ENCODE measurements at places on chromosomes 13 and 19.
A peak's percentile ranks its signal among the peaks of the same experiment; 100 is the strongest.

DNA sequence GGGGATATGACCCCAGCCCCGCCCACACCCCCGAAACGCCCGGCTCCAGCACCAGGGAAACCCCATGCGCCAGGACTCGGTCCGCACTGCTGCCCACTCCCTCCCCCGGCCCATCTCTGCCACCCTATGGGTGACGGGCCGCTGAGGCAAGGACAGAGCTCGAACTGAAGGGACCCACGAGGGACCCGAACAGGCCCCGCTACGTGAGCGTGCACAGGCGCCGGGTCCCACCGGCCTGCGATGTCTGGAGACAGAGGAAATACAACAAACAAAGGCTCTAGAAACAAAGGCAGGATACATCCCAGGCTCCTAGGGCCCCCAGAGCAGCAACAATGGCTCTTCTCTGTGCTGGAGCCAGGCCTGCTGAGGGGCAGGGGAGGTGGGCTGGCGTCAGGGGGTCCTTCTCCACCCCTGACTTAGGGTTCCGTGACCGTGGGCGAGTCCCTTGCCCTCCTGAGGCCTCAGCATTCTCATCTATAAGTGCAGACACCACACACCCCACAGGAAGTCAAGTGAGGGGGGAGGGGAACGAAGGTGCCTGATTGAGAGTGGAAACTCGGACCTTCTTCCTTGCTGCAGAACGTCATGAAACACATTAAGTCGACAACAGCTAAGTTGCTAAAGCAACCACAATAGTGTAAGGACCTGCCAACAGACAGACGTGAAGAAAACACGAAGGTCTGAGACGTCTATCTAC is 3.1 kb downstream of the ABHD17A start:
- DNase-seq = peak; percentile 60

GRCh38 chr13:113852536-113853517 is 11.0 kb downstream of the GAS6 start:
- no peak for DNase-seq

GRCh38 chr19:391207-391557 is 17.8 kb downstream of the C2CD4C start:
- no peak for DNase-seq

DNA sequence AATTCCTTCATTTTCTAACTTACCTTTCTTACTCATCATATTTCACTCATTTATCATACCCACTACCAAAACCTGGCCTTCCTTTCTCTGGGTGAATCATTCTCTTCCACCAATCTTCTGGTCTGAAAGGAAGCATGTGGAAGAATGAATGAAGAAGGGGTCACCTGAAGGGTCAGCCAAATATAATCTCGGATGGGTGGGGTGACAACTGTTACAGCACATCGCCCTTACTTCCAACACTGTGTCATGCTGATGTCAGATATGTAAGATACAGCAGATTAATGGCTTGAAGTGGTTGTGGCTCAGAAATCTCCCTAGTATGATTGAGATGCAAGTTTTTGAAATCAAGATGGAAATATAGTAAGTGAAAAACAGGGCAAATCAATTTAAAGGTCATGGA is 401.7 kb upstream of the HTR2A start:
- DNase-seq = no peak

- no peak for DNase-seq
Measured at GRCh38 chr13:50334944-50335343, 319.7 kb downstream of the KCNRG start.

- DNase-seq = no peak
Measured at GRCh38 chr13:87058786-87059329, 612.3 kb upstream of the SLITRK5 start.

GRCh38 chr19:13060964-13061927 is 41.4 kb downstream of the LYL1 start:
- DNase-seq = peak; percentile 64

DNA sequence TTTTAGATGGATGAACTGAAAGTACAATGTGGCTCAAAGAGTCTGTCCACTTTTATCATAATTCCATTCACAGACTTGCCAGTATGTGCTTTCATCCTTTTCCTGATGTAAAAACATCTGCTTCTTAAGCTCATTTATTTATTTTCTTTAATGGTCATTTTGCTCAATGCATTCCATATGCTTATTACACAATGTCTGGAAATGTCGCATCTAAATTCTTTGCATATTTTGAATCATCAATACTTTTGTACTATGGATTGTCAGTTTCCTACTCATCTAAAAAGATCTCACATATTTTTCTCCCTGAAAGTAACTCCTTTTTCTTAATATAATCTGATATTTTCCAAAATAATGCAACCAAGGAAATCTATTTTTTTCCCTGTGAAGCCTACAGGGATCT is 1315.8 kb downstream of the EFNB2 start:
- DNase-seq = no peak

- no peak for DNase-seq
Measured at GRCh38 chr19:35265900-35266519, 2.8 kb upstream of the USF2 start.

DNA sequence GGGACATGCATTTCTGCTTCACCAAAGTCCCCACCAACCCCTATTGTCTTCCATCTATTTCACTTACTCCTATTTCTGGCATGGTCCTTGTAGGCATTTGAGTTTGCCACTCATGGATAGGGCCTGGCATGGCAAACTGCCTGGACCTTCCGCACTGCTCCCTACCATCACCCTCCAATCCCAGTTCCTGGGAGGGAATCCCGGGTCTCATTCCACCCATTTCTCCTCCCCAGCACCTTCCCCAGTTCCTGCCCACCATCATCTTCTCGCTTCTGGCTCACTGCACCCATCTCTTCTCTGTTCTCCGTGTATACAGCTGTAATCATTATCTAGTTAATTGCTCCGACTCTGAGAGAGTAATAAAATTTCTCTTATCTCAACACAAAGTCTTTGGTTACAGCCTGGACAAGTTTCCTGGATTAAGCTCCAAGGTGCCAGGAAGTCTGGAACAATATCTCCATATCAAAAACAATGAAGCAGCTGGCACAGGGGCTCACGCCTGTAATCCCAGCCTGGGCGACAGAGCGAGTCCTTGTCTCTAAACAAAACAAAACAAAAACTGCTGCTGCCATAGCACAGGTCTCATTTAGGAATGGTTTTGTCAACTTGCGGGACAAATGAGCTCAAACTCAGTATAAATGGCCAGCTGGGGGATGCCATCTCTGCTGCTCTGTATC is 17.0 kb upstream of the COX7A1 start:
- DNase-seq = no peak

GRCh38 chr19:49987159-49987698 is 26.3 kb upstream of the SIGLEC11 start:
- peak; percentile 72 for DNase-seq

DNA sequence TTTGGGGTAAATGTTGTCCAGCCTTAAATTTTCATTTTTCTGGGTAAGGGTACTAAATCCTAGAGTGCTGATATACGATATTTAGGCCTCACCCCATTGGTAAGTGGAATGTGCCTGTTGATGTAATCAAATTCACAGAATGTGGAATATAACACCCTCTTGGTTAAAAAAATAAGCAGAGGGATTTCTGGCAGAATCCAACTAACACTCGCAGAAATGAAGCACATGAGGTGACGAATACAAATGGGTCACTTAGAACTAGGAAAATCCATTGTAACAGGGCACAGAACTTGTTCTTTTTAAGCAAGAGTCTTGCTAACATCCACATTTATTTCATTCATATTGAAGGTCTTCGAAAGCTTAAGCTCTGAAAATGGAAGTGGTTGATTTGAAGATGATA is 320.3 kb downstream of the SHISA2 start:
- no peak for DNase-seq

DNA sequence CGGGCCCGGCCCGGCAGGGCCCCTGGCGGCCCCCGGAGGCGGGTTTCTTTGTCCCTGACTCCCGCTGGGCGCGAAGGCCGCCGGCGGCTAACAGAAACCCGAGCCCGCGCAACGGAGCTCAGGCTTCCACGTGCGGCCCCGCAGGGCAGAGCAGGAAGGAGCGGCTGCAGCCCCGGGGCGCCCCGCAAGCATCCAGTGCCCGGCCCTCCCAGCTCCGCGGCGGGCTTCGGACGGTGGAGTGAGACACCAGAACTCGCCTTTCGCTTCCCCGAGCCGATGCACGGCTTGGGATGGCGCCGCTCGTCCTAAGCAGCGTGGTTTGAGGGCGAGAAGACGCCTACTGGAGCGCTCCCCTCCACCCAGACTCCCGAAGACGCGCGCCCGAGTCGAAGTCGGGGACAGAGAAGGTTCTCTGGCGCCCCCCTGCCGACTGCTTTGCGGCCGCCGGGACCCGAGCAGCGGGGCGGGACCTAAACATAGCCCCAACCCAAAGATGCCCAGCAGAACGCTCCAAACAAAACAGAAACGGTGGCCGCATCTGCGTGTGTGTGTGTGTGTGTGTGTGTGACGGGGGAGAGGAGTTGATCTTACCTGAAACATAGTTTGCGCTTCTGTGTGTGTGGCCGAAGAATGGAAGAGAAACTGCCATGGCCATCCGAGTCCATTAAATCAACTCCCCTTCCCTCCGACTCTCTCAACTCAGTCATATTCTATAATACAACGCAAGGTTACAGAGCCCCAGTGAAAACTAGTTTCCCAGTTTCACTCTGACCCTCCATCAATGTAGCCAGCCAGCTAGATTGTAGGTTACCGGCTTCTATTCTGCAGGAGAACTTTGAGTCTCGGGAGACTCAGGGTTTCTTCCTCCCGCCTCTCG is 629 bp upstream of the FGF9 start:
- DNase-seq = peak; percentile 84

GRCh38 chr13:38883783-38884182 is 106.8 kb downstream of the STOML3 start:
- DNase-seq = no peak

DNA sequence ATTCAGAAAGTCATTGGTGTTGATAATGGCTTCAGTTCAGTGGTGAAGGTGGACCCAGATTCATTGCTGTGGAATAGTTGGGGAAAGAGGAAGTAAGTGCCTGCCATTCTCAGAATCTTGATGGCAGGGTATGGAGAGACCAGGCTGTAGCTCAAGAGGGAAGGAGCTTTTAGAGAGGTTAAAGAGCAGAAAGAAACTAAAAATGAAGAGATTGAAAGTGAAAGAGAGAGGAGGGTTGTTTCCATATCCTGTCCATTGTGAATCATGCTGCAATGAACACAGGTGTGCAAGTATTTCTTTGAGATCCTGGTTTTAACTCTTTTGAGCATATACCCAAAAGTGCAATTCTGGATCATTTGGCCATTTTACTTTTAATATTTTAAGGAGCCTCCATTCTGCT is 12.5 kb downstream of the GJB6 start:
- DNase-seq = no peak

DNA sequence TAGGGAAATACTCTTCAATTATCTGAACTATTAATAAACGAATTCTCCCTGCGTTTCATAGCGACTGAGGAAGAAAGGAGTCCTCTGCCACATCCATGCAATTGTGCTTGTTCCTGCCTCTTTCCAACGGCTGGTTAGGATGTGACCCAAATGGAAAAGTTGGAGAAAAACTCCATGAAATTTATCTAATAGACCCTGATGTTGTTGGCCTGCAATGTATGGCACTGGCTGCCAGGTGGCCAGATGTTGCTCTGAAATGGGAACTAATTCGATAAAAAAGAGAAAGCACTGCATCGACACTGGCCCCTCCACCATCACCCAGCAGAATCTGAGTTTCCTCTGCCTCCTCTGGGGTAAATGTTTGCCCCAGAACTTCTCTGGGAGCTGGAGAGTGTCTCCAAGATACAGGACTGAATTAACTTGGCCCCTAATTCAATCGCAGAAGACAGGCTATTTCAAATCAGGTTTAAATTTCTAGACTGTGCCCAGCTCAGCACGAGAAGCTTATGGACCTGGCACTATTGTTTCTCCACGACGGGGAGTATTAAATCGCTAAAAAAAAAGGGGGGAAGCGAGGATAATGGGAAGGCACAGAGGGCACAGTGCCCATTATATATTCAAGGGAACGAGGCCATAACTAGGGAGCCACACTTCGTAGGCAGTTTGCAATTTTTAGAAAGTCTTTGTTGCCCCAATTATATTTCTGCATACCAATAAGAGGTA is 103.9 kb downstream of the ZIC5 start:
- no peak for DNase-seq

- no peak for DNase-seq
Measured at GRCh38 chr13:20995245-20995838, 66.0 kb downstream of the LATS2 start.

DNA sequence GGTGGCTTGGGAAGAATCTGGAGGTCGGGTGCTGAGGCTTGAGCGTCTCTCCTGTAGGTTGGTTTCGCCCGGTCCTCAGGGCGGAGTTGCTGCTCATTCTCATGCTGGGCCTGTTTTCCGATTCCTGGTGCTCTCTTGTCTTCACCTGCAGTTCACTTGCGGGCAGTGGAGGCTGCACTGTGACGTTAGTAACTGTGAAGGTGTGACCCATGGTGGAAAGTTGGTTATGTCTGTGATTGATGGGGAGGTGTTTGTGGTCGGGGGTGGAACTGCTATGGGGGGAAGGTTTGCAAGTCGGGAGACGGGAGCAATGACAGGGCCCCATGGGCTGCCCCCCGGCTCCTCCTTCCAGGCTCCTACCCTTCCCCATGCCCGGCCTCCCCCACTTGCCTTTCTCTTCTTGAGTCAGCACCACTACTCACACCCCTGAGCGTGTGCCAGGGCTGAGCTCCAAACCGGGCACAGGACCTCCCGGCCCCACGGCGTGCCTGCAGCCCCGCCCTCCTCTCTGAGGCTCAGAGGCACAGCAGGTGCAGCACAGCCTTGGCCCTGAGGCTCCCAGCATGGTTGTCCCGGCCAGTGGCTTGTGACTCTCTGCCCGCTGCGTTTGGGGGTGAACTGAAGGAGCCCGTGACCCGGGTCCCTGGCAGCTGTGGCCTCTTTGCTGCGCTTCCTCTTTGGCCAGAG is 79.1 kb downstream of the ATP11A start:
- DNase-seq = peak; percentile 77

DNA sequence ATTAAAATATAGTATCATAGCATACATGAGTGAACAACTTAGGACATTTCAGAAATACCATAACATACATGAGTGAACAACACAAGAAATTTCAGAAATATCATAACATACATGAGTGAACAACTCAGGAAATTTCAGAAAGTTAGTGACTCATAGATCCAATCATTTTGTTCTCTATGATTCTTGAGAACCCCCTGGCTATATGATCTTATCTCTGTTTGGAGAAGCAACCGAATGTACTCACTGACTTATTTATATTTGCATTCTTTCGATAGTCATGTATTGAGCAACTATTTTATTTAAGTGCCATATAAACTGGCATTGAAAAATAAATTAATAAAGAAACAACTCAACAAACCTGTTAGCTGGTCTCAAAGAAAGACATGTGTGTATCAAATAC is 251.1 kb downstream of the EFNB2 start:
- DNase-seq = no peak

DNA sequence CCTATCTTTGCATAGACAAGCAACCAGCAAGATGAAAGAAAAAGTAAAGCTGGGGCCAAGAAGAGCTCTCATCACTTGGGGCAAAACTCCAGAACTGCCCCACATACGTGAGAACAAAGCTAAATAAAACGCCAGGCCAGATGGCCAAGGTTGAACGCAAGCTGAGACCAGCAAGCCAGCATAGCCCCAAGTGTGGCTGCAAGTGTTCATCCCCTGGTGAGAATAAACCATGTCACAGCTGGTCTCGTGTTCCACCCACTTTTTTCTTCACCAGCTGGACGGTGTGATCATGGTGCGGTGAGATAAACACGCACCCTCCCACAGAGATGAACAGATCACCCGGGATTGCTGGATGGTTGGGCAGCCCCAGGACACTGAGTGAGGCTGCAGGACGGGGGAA is 109.6 kb upstream of the CACNA1A start:
- DNase-seq = no peak

Data from CD8-positive, alpha-beta T cell (primary cell).